ENCODE measurements at places on chromosomes 7 and 10.

GRCh38 chr7:102387064-102387463, 9.1 kb upstream of the PRKRIP1 start:
- no peak for DNase-seq

DNA sequence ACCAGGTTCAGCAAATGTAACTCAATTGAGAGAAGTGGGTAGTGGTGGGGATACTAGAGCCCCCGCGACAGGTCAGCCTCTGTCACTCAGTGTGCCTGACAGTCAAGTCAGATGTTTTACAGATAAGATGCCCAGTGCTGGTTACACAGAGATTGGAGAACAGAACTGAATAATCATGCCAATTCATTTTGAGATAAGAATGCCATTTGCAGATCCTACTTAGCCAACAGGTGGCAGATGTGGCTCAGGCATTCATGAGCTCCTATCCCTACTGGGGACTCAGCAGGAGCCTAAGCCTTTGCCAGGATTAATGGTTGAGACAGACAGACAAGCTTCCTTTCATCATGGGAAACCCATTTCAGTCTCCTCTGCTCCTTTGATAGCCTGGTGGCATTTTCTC, 137.8 kb downstream of the MAPK8 start:
- peak; percentile 57 for DNase-seq

- DNase-seq: no peak
Measured at GRCh38 chr10:128307820-128308219, 181.6 kb upstream of the MKI67 start.

- no peak for DNase-seq
Measured at GRCh38 chr10:22646388-22646853, 68.0 kb downstream of the PIP4K2A start.

DNA sequence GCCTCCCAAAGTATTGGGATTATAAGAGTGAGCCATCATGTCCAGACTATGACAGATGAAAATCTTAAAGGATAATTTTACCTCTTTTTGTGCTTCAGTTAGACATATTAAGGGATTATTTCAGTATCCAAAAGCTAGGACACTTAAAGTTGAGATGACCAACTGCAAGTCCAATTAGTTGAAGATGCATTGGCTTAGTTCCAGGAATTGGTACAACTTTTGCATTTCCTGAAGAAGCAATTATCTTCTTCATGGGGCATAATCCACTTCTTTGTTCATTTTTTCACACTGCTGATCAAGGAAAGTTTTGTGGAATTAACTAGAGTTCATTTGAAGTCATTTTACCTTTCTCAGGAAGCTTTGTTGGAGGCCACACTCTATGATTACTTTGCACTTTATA, 72.0 kb upstream of the HECW1 start:
- no peak for DNase-seq

GRCh38 chr7:26337232-26337865, 45.7 kb downstream of the SNX10 start:
- peak; percentile 7 for DNase-seq

- no peak for DNase-seq
Measured at GRCh38 chr10:89069589-89069988, 79.0 kb downstream of the FAS start.

- no peak for DNase-seq
Measured at GRCh38 chr7:99407872-99408378, 472 bp downstream of the PDAP1 start.

- DNase-seq: no peak
Measured at GRCh38 chr7:142030294-142030693, 34.6 kb downstream of the MGAM start.

DNA sequence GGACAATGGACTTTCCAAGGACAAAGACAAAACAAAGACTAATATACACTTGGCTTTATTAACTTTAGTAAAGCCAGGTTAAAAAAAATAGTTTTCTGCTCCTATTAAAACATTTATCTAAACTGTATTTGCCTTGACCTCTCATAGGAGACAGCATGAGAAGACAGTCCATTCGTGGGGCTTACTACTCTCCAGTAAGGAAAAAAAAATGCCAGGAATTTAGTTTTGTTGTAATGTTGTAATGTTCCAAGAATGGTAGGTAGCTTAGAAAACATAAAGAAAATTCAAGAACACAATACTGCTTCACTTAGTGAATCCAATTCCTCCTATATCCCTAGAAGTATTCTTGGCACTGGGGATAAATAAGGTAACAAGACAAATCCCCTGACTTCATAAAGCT, 81.7 kb downstream of the KMT2C start:
- DNase-seq: no peak

DNA sequence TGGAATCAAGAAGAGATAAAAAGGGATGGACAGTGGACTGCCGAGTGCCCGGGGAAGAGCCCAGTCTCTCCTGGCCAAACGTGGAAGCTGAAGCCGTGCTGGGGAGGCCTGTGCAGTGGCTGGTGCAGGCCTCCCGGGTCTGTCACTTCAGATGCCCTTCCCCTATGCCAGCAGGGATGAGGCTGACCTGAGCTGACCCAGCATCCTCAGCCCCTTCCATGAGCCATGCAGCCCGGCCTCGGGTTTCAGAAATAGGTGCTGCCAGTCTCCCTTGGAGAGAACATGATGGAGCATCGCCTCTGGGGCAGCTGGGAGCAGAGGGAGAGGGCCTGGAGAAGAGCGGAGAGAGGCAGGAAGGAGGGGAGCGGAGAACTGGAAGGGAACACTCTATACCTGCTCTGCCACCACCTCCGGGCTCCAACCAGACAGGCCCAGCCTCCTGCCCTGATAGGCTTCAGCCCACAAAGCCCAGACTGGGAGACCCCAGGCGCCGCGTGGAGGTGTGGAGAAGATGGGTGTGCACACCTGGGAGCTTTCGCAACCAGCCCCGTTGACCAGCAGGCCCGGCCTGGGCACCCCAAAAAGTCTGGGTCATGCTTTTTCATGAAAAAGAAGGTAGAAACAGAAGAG, 68.6 kb upstream of the PPP2R2D start:
- DNase-seq: no peak

DNA sequence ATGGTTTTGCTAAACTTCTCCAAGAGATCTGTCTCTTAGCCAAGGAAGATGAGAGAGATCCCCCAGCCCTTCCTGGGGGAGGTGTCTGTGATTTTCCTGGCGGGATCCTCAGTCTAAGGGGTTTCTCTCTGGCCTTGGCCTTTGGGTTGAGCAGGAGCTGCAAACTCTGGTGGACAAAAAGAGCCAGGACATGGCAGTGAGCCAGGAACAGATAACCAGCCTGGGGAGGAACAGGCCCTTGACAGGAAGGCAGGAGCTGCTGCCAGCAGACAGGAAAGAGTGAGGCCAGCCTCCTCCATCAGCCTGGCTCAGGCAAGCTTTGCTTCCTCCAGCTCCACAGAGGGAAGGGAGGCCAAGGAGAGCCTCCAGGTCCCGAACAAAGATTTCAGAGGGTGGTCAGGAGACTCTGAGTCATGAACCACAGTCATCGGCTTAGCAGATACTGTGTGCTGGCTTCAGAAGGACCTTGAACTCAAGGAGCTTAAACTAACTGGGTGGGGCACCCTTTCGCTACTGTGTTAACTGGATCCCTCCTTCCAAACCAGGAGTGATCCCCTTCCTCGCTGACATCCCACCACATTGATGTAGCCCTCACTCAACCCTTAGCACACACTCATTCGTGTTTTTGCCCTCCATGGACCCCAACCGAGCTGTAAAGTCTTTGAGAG, 34.7 kb downstream of the DDIT4 start:
- no peak for DNase-seq

DNA sequence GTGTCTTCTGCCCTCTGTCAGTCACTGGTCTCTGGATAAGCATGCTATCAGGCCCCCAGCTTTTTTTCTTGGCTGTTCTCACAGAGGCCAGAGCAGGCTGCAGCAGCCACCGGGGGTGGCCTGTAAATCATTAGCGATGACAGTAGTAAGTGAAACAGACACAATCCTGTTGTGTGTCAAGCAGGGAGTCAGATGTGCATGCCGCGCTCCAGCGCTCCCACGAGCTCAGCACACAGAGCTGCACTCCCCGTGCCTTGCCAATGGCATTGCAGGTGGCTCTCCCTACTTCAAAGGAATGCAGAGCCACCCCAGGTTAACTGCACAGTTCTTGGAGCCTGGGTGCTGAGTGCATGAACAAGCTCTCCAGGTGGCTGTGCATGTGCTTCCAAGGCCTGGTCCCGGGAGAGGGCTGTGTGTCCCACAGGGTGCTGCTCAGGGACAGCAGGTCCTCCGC, 226.1 kb downstream of the GLRX3 start:
- DNase-seq: no peak
